ENCODE measurements at places on chromosomes 16 and 17. TPM values are rescaled to one million over a fixed set of nuclear protein-coding genes. Genes with fewer than 3 reads are reported as not detected.

- DNase-seq, result peak; percentile 45
These were observed 21.5 kb downstream of the IRX5 start for GRCh38 chr16:54952195-54952594.

GRCh38 chr16:87696726-87697125, 69.1 kb downstream of the KLHDC4 start:
- DNase-seq, result no peak

DNA sequence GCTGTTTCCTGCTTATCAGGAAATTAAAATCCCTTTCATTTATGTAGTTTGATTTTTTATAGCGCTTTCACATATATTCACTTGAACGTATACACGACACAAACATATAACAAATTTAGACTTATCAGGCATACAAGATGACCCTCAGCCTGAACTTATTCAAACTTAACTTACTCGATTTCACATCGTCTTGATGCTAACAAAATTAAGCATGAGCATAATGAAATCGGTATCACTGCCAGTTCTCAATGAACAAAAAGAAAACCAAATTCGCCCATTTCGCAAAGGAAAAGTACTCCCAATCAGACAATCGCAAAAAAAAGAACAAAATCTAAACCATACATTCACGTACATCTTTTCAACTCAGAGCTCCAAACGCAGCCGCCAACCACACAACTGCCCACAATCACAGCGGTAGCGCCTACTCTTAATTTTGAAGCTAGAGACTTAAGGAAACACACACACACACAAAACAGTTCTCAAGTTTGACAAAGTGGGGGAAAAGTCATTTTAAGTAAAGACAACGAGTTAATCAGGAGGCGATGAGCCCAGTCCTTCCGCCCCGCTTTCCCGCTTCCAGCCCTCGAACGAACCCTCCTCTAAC, 1.1 kb downstream of the GJC1 start:
- DNase-seq, result peak; percentile 38

DNA sequence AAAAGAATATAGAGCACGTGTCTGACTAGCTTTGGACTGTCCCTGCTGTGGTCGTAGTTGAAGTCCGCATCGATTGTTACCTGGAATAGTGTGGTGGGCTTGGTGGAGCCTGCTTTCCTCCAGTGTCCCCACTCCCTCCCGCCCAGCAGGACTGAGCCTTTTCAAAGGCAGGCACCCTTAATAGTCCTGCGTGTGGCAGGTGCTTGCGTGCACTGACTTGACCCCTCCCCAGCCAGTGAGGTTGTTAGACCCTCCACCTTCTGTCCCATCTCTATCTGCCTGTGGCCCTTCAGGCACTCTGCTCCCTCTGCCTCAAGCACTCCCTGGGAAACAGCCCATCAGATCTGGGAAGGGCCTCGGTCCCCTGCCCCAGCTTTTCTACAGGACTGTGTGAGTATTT, 36.6 kb downstream of the TMEM11 start:
- no peak for DNase-seq

DNA sequence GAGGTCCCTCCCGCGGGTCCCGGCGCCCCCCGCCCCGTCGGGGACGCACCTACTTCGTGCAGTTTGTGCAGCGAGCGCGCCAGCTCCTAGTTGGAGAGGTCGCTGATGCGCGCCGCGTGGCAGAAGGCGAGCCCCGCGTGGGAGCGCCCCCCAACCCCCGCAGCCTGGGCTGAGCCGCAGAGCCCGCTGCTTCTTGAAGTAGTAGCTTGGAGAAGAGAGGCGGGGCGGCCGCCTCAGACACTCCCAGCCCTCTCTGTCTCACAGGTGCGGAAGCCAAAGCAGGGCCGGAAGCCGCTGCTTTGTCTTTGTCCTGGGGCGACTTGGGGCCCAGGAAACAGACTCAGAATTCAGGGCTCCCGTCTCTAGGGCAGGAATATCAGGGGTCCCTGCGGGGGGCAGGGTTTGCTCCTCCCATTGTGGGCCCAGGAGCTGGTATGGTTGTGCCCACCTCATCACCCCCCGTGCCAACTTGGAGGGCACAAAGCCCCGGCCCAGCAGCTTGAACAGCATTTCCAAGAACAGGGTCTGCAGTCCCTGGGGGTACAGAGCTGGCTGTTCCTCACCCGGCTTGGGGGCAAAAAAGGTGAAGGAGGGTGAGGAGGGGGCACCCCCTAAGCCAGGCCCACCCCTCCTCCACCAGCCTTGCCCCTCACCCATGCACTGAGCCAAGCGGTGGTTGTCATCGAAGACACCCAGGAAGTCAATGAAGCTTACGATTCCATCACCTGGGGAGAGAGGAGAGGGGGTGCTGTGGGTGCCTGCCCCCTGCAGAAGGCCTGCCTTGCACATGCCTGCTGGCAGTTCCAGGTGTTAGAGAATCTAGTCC, 13.5 kb downstream of the SPATA32 start:
- peak; percentile 65 for DNase-seq

KPNB1 gene
- total RNA-seq, result 460 TPM

GRCh38 chr16:84851192-84852127, 31.7 kb downstream of the CRISPLD2 start:
- DNase-seq, result peak; percentile 93

GRCh38 chr16:86643671-86644070, 65.3 kb downstream of the FOXL1 start:
- DNase-seq, result no peak

GRCh38 chr17:38569701-38570512, 35.8 kb downstream of the SRCIN1 start:
- DNase-seq, result no peak

- DNase-seq, result no peak
These were observed 233.6 kb downstream of the SEC14L1 start for GRCh38 chr17:77374170-77374936.

DNA sequence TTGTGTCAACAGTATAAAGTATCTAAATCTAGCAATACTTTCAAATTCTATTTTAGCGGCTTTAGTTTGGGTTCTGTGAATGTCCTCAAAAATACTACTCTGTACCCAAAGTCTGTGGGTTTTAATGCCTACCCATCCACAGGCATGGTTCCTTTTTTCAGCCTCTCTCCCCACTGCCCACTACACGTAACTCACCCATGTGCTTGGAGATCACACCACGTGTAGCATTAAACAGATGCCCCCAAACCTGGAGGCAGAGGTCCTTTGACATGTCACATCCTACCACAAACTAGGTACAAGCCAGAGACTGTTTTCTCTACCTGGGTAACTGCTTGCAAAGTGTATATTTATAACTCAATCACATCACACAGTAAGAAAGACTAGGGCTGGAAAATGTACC, 5.4 kb downstream of the DYNC1LI2 start:
- DNase-seq, result no peak

- DNase-seq, result peak; percentile 40
These were observed 444.7 kb downstream of the HS3ST3B1 start for GRCh38 chr17:14745541-14745940.

CDH3 gene
- total RNA-seq, result 628 TPM

DNA sequence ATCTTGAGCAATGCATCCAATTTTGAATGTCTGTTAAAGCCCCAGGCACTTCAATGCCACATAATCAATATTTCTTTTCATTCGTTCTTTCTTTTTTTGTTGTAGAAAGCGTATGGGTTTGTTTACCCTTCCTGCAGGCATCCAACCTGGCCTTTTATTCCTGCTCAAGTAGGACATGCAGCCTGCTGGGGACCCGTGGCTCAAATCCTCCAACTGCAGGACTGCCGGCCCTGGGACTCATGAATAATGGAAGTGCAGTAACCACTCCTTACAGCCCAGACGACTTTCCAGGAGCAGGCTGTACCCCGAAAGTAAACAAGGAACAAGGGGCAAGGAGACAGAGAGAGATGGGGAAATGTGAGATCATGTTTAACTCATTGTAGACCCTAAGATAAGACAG, 126.4 kb downstream of the SALL1 start:
- DNase-seq, result no peak

IL21R gene
- total RNA-seq, result not detected

PDF gene
- total RNA-seq, result 21.7 TPM

GRCh38 chr16:84746875-84747274, 47.1 kb downstream of the USP10 start:
- no peak for DNase-seq

DNA sequence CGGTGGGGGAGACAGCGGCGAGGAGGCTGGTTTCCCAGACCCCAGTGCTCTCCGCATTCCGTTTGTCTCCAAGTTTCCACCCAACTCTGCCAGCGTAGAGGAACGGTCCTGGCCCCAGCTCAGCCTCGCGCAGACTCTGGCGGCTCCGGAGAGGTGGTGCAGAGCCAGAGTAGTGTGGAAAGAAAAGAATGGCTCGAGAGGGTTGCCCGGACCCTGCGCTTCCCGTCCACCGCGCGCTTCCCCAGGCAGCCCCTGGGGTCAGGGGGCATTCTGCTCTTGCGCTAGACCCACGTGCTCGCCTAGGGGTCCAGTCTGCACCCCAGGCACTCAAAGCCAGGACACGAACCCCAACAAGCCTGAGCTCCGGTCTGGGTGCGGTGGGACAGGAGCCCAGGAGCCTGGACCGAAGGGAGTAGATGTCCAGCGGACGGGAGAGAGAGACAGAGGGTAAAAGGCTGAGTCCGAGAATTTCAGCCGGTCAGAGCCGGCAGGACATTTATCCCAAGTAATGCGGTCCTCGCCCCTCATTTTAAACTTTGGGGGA, 3.8 kb downstream of the PMP22 start:
- peak; percentile 54 for DNase-seq

CHST5 gene
- 0.17 TPM for total RNA-seq

NPIPA5 gene
- 12.7 TPM for total RNA-seq

DNA sequence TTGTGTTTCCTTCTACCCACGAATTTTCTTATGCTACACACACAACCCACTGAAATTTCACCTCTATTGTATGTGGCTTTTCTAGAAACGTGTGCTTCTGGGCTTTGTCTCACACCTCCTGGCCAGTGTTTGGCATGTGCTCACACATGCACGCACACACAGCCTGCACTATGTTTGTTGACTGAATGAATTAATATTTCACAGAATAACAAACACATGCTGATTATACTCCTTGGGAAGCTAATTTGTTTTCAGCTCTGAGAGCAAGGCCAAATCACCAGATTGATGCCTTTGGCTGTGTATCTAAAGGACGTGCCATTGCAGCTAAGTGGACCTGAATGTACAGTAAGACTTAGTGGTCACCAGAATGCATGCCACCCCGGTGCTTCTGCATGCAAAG, 210.7 kb downstream of the WWOX start:
- DNase-seq, result no peak

GRCh38 chr16:83713597-83713996, 94.2 kb upstream of the HSBP1 start:
- DNase-seq, result no peak

DNA sequence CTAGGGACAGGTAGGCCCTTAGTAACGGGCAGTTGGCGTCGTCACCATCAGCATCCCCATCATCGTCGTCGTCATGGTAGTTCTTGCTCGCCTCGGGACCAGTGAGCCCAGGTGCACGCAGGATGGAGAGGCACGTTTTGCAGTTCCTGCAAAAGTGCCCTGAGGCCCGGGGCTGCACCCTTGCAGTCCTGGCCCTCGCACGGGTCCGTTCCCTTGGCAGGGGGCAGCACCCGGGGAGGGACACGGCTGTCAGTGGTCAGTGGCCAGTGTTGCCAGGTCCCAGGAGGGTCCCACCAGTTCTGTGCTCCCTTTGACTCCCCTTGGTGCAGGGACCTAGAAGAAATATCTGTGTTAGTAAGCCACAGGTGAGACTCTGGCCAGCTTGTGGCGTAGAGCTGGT, 243.9 kb upstream of the CIBAR2 start:
- no peak for DNase-seq

DNA sequence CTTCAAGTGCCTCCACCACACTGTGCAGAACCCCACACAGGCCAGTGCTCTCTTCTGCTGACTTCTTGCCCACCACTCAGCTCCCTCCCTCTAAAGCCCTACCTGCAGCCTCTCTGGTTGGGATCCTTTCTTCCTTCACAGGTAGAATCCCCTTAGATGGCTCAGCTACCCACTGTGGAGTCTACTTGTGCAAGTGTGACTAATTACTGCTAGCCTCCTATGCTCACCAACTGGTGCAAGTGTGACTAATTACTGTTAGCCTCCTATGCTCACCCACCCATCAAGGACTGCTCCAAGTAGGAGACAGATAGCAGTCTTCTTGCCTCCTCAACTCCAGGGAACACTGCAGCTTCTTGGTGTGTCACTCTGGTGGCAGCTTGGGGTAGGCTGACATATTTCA, 43.6 kb downstream of the TEX14 start:
- no peak for DNase-seq

- DNase-seq, result no peak
These were observed 2.6 kb downstream of the ENO3 start for GRCh38 chr17:4953451-4953961.

TMEM88 gene
- total RNA-seq, result 0.17 TPM

DNA sequence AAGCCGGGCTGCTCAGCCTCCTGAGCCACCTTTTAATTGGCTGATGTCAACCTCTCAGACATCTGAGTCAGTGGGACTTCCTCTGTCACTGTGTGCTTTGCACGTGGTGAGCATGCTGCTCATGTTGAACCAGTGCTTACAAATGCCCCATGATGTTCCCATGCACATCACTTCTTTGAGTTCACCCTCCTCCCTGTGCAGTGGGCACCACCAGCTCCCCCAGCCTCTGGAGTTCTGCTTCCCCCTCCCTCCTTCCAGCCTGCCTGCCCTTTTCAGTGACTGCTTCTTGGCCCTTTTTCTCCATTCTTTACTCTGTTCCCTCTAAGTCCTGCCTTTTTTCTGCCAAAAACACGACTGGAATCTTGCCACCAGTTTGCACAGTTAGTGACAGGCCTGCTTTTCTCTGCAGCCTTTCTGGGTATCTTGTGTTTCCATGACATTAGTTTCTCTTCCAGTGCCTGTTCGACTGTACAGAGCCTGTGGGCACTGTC, 41.6 kb downstream of the USP10 start:
- DNase-seq, result no peak

- no peak for DNase-seq
These were observed 11.1 kb downstream of the USP6 start for GRCh38 chr17:5126719-5127488.

SLC22A31 gene
- 0.45 TPM for total RNA-seq

DNA sequence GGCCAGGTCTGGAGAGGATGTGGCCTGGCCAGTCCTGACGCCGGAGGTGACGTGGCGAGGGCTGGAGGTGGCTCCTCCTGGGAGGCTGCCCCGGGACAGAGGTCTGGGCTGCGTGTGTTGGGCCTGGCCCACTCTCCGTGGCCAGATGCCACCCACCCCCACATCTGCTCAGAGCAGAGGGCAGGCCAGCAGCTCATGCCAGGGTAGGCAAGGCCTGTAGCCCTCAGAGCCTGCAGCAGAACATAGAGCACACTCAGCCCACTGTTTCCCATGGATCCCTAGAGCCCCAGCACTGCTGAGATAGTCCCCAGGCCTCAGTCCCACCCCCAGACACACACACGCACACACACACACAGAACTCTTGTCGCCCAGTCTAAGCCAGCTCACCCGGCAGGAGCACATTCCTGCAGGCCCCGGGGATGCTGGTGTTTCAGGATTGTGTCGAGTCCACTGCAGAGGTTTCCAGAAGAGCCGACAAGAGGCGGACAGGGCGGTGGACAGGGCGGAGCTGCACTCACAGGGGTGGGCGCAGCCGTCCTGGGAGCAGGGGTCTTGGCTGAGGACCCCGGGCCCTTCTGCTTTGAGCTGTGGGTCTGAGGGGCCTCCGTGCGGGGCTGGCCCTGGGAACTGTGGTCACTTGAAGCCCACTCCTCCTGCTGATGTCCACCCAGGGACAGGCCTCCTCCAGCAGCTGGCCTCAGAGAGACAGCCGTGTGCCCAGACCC, 33.4 kb downstream of the SOX8 start:
- DNase-seq, result no peak

- no peak for DNase-seq
These were observed 116.8 kb downstream of the SKAP1 start for GRCh38 chr17:48313096-48313755.
